ENCODE measurements at places on chromosomes 1 and 21.

DNA sequence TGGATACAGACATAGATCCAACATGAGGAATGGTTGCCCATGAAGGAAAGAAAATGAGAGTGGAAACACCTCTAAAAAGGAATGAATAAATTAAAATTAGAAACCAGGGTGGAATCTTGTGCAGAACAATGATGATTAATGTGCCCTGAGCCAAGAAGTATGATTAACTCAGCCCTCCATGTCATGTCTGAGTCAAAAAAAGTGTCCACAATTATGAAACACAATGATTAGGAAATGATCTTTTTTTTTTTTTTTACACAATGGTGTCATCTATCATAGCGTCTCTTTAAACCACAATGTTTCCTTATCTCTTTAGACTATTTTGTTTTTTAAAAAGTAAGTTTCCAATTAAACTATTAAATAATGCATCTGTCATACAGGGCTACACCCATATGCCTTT is 78.9 kb upstream of the RAB4A start:
- DNase-seq: peak; percentile 90

DNA sequence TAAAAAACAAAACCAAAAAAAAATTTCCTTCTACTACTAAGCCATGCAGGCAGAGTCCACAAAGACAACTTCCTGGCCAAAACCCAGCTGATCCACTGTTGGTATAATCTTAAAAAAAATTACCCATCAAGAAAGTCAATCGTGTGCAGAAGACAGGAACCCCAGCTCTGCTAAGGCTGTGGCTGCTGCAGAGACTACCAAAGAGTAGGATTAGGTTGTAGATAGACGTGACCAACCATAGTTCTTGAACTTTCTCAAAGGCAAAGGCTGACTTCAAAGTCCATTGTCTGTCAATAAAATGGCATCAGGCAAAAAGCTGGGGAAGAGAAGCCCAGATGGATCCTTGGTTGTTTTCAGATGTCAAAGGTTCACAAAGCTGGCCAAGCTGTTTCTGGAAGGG is 3.4 kb downstream of the PSMB4 start:
- no peak for DNase-seq

- DNase-seq: no peak
Measured at GRCh38 chr1:89761901-89762300, 58.9 kb upstream of the LRRC8D start.

- peak; percentile 45 for DNase-seq
Measured at GRCh38 chr1:84267476-84267875, 34.0 kb upstream of the SAMD13 start.

- DNase-seq: no peak
Measured at GRCh38 chr1:10714337-10715114, 81.9 kb downstream of the CASZ1 start.

DNA sequence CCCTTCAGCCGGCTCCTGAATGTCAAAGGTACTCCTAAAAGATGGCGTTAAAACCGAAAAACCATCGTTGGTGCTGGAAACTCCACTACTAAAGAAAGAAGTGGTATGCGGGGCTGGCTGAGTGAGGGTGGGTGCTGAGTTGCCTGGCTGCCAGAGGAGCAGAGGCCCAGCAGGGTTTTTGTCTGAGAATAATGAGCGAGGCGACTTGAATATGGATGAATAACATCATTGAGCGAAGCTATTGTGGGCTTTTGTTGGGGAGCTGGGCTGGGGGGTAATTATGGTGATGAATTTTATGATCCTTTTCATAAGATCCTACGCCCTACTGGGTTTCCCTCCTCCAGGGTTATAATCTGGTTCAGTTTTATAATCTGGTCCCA is 2.0 kb downstream of the PDPN start:
- DNase-seq: no peak

GRCh38 chr1:52057255-52057654 is 1.2 kb downstream of the BTF3L4 start:
- peak; percentile 59 for DNase-seq

GRCh38 chr1:41093826-41094225 is 72.3 kb upstream of the SLFNL1 start:
- no peak for DNase-seq

Data from MV-4-11 (cell line).